Activated T-cell treated with anti-CD3 and anti-CD28 coated beads, Interleukin-2, amount 50 U/mL, for 1 hour (primary cell): ENCODE measurements at places on chromosomes 7 and 10.
A peak's percentile ranks its signal among the peaks of the same experiment; 100 is the strongest.

GRCh38 chr7:63054191-63054661 lies 944.4 kb upstream of the ZNF722 start:
- no peak for DNase-seq

GRCh38 chr7:131124867-131125266 lies 202.8 kb upstream of the MKLN1 start:
- DNase-seq, result no peak

DNA sequence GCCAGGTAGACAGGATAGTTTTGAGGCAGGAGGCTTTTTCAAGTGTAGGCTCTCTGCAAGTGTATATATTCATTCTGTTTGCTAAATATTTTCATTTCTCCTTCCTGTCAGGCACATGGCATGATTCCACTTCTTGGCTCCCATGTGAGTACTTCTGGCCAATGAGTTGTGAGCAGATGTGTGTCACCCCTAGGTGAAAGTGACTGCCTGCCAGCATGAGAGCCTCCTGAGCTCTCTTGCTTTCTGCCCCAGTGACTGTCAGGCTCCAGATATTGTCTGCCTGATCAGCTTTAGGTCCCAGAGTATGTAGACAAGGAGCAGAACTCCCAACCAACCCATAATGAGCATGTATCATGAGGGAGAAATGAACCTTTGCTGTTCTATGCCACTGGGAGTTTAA lies 257.6 kb upstream of the NPY start:
- no peak for DNase-seq

DNA sequence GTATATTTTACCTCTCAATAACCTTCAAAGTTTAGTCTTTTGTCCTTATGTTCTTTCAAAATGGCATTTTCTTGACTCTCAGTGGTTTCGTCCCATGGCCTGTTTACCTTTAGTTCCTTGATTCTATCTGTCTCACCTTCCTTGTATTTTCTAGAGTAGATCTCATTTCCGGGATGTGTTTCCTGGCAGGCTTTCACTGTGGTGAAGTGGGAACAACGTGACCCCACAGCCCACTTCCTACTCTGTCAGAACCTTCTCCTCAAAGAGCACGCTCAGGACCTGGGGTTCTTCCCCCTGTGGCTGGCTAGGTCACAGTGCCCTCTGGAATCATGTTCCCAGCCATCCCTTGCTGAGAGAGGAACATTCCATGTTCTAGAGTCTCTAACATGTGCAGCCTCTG lies 129.9 kb upstream of the ZNF32 start:
- DNase-seq, result no peak

DNA sequence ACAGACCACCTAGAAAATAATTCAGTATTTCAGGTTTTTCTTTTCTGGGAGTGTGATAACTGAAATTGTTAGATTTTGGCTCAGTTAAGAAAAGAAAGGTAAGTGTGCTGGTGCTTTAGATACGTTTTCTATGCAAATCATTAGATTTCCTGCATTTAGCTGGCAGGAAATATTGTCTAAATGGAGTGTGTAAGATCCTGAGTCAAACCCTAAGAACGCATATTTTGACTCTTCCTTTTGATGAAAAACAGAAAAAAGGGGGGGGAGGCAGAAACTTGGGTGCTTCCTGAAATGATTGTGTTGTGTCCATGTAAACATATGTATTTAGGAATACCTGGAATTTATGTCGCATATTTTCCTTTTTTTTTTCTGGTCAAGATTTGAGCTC lies 1.2 kb downstream of the GRK5 start:
- DNase-seq, result no peak

DNA sequence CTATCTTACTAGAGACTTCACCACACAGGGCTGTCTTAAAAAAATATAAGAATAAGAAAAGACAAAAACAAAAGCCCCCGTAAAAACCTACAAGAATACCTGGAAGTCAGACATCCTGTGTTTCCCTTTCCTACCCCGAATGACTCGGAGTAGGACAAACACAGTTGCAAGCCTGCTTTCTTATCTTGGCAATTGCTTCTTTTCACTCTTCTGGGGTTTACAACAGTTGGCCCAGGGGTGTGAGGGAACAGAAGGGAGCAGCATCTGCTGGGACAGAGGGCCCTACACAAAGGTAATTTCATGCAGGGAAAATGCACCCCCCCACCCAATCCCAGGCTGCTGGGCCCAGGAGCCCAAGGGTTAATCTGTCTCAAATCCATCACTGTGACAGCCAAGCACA lies 220.6 kb downstream of the ARHGAP12 start:
- no peak for DNase-seq

DNA sequence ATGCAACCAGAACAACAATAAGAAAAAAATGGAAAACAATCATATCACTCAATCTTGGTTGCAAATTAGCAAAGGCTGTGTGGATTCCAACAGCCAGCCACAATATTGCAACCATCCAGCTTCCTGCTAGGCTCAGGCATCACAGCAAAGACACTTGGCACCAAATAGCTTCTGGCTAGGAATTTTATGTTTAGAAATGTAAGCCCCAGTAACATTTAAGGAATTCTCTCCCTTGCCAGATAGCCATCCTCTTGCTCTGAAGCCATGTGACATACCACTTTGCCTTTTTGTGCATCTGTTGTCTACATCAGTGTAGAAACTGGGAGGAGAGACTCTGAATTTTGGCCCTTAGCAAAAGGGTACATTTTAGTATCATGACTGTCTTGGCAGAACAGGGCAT lies 22.2 kb downstream of the MKX start:
- no peak for DNase-seq

GRCh38 chr10:52420656-52421055 lies 106.6 kb downstream of the DKK1 start:
- no peak for DNase-seq

DNA sequence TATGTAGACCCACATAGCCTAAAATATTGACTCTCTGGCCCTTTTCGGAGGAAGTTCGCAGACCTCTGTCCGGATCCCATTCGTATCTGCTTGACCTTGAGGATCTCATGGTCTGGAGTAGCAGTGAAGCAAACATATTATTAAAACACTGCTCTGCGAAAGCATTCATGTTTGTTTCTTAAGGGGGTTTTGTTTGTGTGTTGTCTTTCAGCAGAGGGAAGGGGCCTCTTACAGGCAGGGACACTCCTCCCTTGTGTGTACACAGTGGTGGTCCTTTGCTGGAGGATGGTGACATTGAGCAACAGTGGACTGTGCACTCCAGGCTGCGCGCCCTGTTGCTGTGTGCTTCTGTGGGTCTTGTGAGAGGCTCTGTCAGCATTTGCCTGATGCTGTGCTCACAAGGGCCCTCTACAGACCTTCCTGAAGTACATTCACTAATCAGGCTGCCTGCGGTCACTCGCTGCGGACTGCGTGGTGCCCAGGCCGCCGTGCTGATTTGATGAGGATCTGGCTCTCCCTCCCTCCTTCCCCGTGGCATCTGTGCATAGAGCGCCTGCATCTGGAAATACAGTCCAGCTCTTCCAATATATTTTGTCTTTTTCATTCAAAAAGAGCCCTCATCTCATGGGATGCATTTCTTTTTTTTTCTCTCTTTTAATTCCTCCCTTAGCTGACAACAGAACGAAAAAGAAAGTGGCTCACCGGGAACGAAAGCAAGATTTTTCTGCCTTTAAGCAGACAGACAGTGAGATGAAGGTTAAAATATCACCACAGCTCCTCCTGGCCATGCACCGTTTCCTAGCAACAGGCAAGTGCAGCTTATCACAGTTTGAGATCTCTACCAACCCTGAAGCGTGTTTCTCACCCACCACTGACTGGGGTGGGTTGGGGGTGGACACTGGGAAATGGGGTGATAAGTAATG lies 135.8 kb downstream of the CNNM2 start:
- peak; percentile 32 for DNase-seq

- no peak for DNase-seq
Observed at GRCh38 chr7:76244781-76245391, 43.2 kb downstream of the SRRM3 start.

GRCh38 chr7:120825152-120825551 lies 32.8 kb downstream of the TSPAN12 start:
- no peak for DNase-seq

GRCh38 chr7:105652359-105652993 lies 71.2 kb upstream of the EFCAB10 start:
- DNase-seq, result peak; percentile 72
